Activated naive CD4-positive, alpha-beta T cell (primary cell): ENCODE measurements at places on chromosomes 3 and 15.
A peak's percentile ranks its signal among the peaks of the same experiment; 100 is the strongest.

DNA sequence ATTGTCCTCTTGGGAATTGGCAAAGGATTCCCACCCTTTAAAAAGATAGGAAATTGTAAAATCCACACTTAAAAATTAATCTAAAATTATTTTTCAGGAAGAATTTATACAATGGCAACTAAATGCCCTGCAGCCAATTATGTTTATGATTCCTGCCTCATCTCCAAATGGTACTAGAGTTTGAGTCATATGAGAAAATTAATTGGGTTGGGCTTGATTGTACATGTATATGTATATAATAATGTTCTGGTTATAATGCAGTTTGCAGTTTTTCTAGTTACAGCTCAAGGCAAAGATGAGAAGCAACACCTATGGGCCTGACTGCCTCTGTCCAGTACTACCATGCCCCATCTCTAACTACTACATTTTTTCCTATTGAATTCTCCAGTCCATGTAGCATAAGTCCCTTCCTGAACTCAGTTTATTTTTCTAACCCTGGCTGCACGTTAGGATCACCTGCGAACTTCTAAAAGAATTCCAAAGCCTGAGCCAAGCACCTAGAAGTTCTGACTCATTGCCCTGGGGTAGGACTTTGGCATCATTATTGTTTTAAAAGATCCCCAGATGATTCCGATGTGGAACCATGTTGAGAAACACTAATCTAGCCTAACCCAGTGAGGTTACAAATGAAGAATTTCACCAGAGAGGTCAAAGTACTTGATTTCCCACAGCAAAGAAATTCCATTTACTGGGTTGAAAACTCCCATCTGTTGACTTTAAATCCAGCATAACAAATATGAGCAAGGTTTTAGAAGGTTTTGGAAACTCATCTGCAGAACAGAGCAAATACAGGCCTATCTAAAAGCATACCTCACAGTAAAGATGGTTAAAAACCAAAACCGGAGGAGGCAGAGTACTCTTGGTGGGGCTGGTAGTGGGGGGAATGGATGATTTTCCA lies 19.4 kb downstream of the TGFBR2 start:
- no peak for DNase-seq

DNA sequence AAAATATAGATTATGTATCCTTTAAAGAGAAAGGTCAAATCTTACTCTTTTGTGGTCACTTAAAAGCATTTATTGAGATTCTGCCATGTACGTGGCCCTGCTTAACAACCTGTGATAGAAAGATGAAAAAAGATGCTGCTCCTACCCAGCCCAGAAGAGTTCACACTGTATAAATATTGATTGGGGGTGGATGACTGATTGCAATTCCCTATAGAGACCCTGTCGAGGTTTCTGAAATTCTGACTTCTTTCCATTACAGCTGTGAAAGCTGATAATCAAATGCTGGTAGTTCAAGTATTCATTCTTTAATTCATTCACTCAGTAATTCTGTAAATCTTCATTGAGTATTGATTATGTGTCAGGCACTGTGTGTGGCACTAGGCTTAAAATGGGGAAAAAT lies 114.1 kb upstream of the CHL1 start:
- no peak for DNase-seq

GRCh38 chr3:121488628-121489027 lies 57.2 kb downstream of the POLQ start:
- no peak for DNase-seq

- DNase-seq: no peak
Measured at GRCh38 chr3:140756240-140757016, 78.6 kb downstream of the TRIM42 start.

- DNase-seq: no peak
Measured at GRCh38 chr15:81040757-81041156, 40.0 kb downstream of the TLNRD1 start.

GRCh38 chr15:70854666-70854976 lies 664 bp upstream of the LARP6 start:
- DNase-seq: no peak

GRCh38 chr3:72380193-72380592 lies 468.1 kb downstream of the SHQ1 start:
- DNase-seq: no peak

GRCh38 chr15:63986751-63987341 lies 59.4 kb downstream of the DAPK2 start:
- no peak for DNase-seq

- DNase-seq: no peak
Measured at GRCh38 chr3:103006526-103007183, 571.8 kb downstream of the ZPLD1 start.

- peak; percentile 83 for DNase-seq
Measured at GRCh38 chr3:122514123-122515019, at the start of gene KPNA1. Gene KPNA1, minus strand, starts transcription at chr3:122514939. Its CDS starts 18,374 bp downstream, at chr3:122496565.

GRCh38 chr3:33775363-33775762 lies 23.1 kb upstream of the PDCD6IP start:
- DNase-seq: no peak

DNA sequence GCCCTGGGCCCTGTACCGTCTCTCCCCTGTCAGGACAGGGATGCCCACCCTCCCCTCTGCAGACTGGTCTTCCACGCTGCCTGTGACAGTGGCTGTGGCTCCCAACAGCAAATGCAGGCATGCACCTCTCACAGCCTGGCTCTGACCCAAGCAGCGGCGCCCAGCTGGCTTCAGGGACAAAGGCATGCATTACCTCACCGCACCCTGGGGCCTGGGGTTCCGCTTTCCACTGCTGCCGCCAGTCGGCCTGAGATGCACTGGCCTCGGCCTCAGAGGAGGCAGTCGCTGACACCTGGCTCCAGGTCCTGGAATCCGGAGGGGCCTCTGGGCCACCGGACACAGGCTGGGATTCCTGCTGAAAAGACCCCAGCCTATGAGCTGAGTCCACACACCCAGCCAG lies 70.3 kb downstream of the SCN5A start:
- no peak for DNase-seq

GRCh38 chr15:76310475-76311099 lies 682 bp downstream of the ETFA start:
- DNase-seq: no peak

DNA sequence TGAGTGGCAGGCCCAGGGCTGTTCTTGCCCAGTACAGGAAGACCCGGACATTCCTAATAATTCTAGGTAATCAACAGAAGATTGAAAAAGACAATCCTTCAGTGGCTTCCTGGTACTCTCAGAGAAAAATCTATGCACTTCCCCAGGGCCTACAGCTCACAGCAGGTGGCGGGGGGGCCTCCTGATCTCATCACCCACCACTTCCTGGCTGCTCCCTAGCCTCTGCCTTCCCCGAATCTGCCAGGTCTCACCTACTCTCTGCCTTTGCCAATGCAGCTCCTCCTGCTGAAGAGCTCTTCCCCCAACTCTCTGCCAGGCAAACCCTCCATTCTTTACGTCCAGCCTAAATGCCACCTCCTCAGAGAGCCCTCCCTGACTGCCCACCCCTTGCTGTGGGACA lies 37.5 kb downstream of the EHD4 start:
- DNase-seq: peak; percentile 15

DNA sequence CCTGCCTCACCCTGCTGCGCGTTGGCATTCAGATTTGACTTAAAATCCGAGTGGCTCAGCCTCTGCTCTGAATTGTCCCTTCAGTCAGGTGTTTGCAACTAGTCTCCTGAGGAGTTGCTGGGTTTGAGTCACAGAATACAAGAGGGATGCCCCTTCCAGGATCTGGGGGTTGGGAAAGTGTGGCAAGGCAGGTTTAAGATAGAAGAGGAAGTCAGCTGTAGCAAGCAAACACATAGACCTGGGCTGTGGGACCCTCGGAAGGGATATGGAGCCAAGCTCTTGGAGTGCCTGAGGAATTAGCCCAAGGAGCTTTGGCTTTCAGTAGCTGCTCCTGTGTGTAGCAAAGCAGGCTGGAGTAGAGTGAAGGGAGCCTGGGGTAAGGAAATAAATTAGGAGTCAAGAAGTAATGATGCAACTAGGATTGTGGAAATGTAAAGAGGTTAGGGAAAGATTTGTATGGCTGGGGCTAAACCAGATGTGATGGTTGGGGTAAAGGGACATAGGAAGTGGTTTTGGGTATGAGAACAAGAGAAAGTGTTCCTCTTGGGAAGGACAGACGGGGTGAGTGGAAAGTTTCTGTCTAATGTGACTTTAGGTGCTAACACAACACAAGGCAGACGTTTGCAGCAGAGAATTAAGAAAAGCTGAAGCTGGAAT lies 41.2 kb downstream of the RAB7A start:
- no peak for DNase-seq

DNA sequence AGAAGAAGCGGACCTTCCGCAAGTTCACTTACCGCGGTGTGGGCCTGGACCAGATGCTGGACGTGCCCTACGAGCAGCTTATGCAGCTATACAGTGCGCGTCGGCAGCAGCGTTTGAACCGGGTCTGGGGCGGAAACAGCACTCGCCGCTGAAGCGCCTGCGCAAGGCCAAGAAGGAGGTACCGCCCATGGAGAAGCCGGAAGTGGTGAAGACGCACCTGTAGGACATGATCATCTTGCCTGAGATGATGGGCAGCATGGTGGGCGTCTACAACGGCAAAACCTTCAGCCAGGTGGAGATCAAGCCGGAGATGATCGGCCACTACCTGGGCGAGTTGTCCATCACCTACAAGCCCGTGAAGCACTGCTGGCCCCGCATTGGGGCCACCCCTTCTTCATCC lies 390.4 kb upstream of the MEIS2 start:
- no peak for DNase-seq

GRCh38 chr15:55484917-55485672 lies 22.9 kb downstream of the DNAAF4 start:
- DNase-seq: no peak

DNA sequence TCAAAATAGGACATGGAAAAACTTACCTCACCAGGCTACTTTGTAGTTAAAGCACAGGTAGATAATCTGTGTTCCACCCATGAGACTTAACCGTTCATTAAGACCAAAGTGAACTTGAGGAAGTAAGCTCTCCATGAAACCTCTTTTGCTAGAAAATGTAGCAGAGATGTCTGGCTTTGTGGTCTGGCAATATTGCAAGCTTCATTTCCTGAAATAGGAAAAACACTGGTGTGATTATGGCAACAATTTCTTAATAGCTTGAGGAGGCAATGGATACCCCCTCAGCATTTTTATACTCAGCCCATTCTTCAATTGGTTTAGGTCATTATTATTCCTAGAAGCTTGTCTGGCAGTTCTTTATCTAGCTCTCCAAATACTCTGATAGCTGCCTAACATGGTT lies 957.3 kb downstream of the IGSF11 start:
- DNase-seq: no peak

- DNase-seq: no peak
Measured at GRCh38 chr3:50644561-50644960, 27.6 kb downstream of the MAPKAPK3 start.

DNA sequence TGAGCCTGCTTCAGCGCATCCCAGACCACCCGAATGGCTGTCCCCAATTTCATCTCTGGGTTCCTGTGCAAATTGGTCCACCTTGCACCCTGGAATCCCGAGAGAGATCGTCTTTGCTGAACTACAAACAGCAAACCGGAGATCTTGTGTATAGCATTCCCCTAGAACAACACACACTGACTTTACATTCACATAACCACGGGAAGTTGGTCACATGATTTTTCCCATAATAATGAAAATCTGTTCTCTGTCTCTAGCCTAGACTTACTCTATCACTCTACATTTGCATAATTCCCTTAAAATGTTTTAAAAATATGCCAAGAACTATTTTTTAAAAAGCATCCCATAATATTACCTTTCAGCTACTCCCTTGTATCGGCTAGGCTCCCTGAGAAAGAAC lies 34.6 kb downstream of the CTSH start:
- DNase-seq: no peak

GRCh38 chr15:47443839-47444238 lies 273.5 kb upstream of the SEMA6D start:
- DNase-seq: no peak

DNA sequence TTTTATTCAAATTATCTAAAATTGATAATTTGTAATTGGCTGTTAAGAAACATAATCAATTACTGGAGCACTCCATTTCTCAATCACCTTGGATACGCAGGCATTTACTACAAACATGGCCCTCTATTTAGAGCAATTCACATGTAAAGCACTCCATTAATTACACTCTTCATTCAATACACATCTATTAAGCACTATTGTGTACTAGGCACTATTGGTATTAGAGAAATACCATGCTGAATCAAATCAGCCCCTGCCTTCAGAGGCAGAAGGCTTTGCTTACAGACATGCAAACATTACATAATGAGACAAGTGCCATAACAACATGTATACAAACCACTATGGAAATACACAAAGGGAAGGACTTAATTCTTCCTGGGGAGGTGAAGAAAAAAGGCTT lies 69.1 kb downstream of the PEAK1 start:
- DNase-seq: no peak
